GM04503 (cell line): ENCODE measurements at places on chromosomes 4 and X.
A peak's percentile ranks its signal among the peaks of the same experiment; 100 is the strongest.

DNA sequence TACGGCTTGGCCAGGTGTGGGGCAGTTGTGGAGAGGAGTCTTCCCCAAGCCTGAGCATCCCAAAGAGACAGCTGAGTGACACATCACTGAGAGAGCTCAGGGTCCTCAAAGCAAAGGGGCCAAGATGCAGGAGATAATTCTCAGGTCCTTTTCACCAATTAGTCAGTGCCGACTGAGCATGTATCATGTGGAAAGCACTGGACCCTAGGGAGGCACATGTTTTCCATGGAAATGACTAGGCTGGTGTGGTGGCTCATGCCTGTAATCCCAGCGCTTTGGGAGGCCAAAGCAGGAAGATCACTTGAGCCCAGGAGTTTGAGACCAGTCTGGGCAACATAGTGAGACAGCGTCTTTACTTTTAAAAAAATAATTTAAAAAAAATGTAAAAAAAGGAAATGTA, 67.3 kb upstream of the PRPS1 start:
- DNase-seq: no peak

DNA sequence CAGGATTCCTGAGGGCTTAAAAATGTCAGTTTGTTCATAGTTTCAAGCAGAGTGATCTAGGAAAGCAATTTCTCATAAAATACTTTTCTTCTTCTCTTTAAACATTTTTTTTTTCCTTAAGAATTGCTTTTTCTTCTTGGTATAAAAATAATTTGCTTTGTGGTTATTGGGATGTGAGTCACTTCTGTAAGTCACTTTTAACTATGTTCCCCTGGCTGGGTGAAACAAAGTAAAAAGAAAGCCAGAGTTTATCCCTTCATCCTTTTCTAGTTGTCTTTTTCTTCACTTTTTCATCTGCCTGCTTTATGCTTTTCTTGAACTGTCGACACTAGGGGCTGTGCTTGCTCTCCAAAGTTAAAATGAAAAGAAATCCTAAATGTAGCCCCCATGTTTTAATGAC, 33.5 kb downstream of the ARSJ start:
- DNase-seq: peak; percentile 33

GRCh38 chr4:82594456-82594855, 32.7 kb upstream of the TMEM150C start:
- DNase-seq: no peak

- DNase-seq: no peak
Measured at GRCh38 chr4:122836941-122837340, 10.3 kb downstream of the FGF2 start.

GRCh38 chr4:10781805-10782204, 97.2 kb upstream of the CLNK start:
- DNase-seq: no peak

DNA sequence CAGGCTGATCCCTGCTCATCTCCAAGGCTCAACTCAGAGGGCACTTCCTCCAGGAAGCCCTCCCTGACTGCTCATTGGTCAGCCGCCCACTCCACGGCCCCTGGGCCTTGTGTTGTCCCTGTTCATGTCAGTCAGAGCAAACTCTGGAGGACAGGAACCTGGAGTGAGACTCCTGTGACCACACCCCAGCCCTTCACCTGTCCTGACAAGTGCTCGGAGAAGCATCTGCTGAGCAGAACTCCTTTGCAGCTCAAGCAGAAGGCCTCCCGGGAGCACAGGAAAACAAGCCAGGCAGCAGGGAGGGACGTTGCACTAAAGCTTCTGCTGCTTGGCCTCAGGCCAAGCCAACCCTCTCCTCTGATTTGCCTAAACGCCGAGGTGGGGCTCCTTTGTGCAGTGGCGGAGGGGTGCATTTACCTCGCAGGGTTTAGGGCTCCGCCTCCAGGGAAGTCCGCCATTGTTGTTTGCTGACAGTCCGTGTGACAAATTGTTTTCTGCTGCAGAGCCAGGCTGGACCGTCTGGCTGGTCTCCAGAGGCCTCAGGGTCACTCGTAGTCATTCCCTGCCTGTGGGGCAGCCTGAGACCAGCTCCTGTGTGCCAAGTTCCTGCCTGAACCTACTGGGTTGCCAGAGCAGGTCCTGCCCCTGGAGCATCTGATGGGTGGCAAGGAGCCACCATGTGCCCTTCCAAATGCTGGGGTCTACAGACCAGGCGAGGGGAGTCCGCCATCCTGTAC, 61.8 kb downstream of the C4orf50 start:
- no peak for DNase-seq

DNA sequence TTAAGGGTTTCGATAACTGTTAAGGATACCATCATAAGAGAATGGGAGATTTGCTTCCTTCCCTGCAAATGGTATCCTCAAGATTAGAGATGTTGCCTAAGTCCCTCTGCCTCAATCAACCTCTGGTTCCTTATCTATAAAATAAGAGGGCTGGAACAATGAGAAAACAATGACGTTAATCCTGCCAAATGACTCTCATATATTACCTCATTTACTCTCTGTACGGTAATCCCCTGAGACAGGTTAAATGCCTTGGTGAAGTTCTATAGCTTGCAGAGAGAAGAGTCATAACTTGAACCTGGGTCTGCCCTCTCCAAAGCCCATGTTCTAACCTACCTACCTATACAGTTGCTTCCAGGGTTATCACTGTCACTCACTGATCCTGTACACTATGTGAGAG, 100.2 kb upstream of the OTUD4 start:
- no peak for DNase-seq

DNA sequence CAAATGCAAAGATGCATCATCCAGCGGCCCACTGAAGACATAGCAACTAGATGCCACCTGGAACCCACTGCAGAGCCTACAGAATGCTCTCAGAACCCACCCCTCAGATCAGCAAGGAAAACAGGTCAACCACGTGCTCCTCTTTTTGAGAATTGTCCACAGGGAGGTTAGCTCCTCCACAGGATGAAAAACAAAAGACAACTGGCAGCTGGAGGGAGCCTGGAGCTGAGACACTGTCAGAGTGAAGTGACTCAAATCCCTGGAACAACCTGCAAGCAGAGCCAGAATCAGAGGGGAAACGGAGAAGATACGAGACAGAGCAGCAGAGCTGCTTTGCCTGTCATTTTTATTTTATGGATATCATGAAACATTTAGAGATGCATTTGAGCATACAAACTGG, 277.6 kb downstream of the GASK1B start:
- DNase-seq: no peak

DNA sequence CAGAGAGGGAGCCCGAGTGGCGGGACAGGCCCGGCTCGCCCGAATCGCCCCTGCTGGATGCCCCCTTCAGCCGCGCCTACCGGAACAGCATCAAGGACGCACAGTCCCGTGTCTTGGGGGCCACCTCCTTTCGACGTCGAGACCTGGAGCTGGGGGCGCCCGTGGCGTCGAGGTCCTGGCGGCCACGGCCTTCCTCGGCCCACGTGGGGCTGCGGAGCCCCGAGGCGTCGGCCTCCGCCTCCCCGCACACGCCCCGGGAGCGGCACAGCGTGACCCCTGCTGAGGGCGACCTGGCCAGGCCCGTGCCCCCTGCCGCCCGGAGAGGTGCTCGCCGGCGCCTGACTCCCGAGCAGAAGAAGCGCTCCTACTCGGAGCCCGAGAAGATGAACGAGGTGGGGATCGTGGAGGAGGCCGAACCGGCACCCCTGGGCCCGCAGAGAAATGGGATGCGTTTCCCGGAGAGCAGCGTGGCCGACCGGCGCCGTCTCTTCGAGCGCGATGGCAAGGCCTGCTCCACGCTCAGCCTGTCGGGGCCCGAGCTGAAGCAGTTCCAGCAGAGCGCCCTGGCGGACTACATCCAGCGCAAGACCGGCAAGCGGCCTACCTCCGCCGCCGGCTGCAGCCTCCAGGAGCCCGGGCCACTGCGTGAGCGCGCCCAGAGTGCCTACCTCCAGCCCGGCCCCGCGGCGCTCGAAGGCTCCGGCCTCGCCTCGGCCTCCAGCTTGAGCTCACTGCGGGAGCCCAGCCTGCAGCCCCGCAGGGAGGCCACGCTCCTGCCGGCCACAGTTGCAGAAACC, 156.9 kb downstream of the SOWAHB start:
- DNase-seq: no peak
